CD4-positive, alpha-beta T cell treated with Interferon gamma for 1 hour (primary cell): ENCODE measurements at places on chromosomes 2 and 18.
A peak's percentile ranks its signal among the peaks of the same experiment; 100 is the strongest.

DNA sequence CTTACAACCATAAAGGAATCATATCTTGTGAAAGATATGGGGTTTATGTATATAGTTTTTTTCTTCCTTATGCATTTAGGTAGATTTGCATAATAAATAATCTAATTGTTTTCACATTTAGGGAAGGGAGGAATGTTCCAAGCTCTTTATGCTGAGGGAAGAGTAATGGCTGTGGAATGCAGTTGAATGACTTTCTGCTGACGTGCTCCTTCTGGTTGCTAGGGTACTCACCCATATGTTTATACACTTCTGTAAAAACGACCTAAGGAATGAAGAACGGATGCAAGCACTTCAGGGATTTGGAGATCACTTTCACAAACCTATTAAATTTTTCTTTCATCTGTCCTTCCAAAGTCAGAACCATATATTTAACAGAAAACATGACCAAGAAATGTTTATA is 29.2 kb upstream of the PPP4R1 start:
- no peak for DNase-seq

GRCh38 chr2:136766073-136766404 is 694 bp downstream of the THSD7B start:
- no peak for DNase-seq

DNA sequence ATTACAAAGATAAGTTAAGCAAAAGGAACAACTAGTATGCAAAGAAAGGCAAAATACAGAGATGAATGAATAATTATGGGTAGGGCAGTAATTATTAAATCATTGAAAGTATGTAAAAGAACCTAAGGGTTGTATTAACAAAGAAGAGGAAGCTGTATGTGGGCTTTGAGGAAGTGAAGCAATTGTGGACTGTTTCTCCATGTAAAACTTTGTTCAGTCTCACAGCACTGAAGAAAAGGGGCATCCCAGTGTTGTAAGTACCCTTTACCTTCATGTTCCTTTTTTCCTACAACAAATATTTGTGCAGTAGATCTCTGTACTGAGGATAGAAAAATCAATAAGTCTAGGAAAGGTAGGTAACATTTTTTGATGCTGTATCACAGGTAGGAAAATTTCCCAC is 388.7 kb upstream of the NRP2 start:
- DNase-seq, result no peak

- DNase-seq, result no peak
Observed at GRCh38 chr18:14769381-14769780, 21.4 kb downstream of the ANKRD30B start.

- DNase-seq, result peak; percentile 7
Observed at GRCh38 chr18:3664563-3665178, 214.7 kb downstream of the TGIF1 start.

DNA sequence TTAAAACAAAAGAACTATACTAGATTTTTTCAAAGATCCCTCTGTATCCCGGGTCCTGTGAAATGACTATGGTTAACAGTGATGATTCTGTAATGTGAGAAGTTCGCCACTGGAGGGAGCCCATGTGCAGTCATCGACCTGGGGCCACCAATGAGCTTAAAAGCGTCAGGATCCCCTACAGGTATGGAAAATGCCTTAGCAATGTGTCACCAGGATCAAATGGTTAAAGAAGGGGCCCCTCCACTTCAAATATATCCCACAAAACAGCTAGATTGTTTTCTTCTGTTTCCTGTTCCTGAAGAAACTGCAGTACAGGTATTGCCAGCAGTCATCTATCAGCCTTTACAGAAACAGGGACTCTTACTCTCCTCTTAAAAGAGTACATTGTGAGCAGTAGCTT is 15.3 kb downstream of the CHRNA1 start:
- DNase-seq, result peak; percentile 56

DNA sequence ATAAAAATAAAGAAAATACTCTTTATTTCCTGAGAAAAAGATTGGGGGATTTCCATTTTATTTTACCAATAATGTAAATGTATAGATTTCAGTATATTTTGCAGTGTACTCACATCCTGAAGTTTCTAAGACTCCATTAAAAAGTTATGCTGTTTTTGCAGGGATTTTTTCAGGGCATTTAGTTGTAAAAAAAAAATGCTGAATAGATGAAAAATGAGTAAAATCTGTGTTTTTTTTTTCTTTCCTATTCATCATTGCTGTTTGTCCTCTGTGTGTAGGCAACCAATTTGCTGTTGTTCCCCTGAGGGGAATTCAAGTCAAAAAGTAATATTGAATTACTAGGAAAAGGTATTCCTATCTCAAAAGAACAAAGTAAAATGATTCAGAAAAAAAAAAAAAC is 66.3 kb downstream of the MEIS1 start:
- DNase-seq, result no peak

DNA sequence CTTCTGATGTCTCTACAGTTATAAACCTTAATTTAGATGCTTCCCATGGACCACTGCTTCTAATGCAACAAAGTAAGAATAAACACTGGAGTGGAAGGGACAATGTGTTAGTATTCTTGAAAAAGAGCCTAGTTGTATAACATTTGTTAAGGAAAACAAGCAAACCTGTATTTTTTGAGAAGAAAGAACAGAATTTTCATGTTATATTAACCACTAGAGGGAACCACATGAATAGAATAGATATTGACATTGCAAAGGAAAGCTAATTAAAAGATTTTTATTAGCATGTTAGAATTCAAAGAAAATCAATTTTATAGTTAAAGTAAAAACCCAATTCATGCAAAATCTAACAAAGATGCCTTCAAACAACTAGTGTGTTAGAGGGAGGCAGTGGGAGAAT is 151.2 kb upstream of the BARD1 start:
- DNase-seq, result no peak

DNA sequence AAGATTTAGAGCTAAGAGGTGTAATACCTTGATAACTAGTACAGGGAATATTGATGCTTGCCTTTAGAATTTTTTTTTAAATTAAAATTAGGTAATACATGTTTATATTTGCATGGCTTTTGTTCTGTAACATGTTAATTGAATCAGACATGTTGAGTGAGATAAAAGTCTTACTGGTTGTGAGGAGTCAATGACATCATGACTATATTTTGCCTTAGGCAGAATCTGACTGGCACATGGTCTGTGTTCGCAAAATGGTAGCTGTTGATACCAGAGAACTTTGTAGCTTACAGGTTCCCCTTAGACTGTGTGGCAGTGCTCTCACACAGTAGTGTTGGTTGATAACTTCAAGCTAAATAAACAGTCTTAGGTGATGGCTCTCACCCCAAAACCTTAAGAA is 199.7 kb downstream of the PTPRM start:
- DNase-seq, result no peak

DNA sequence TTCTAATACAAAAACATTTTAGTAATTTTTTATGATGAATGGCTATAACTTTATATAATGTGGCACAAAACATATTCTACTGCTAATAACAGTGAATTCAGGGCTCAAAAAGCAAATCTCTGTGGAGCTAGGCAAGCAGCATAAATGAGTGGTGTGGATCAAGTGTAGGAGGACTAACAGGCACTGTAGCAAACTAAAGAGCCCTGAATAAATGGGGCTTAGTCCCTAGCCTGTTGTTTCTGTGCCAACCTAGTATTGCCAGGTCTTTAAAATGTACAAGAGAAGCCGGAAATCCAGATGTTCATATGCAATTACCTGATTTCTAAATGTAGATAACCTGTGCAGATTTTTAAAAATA is 18.5 kb downstream of the REL start:
- no peak for DNase-seq

DNA sequence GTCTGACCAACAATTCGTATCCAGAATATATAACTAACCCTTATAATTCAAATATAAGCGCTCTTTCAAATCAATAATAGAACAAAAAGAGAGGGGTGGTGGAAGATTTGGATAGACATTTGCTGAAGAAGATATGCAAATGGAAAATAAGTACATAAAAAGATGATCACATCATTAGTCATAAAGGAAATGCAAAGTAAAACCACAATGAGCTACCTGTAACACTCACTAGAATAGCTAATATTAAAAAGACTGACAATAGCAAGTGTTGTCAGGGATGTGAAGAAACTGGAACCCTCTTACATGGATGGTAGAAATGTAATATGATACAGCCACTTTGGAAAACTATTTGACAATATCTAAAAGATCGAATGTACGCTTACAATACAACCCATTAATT is 84.9 kb upstream of the MRPS9 start:
- DNase-seq, result no peak

DNA sequence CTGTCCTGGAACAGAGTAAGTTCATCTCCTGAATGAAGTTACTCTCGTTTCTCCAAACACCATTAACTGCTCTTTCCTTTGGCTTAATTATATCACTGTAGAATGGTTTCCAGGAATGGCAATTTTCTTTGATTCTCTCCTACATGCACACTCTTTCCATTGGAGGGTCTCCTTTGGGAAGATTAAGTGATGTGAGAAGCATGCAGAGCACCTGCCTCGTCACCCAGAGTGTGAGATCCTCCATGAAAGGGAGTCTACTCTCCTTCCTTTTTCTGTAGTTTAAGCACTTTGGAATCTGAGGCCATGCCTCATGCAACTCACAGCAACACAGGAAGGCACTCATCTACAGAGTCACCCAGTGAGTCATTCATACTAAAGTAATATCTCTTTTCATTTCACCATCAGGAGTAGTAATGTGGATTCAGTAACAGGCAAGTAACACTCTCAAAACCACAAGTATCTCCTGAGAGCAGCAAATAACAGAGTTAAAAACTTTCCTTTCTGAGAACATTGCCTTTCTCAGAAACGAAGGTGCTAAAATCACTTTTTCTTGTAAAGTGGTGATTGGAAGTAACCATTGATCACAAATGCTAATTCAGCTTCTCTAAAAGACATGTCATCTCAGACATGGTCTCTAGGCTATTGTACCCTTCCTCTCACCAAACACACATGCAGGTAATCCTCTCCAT is 52.8 kb upstream of the IL1RL1 start:
- DNase-seq, result no peak

GRCh38 chr18:7618891-7619442 is 51.9 kb downstream of the PTPRM start:
- DNase-seq, result no peak

DNA sequence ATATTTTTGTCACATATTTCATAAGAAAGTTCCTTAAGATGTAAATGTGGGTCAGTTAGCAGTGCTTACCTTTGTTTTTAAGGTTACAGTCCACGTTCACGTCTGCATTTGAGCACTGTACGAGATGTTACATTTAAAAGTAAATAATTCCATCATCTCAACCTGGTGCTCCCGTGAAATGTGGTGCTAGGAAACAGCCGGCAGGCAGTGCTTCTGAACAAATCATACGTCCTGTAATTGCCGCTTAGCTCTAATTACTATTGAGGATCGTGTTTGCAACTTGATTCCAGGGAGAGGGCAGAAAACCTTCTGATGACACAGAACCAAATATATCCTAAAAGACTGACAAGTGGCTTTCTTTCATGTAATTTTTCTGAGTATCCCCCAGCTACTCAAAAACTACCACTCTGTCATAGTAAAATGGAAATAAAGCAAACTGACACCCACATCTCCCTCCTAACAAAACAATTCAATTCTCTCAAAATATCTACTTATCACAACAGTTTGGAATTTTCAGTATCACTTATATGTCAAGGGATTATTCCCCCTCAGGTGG is 297.8 kb upstream of the SESTD1 start:
- DNase-seq, result no peak

- no peak for DNase-seq
Observed at GRCh38 chr2:7586898-7587297, 669.7 kb downstream of the RNF144A start.

GRCh38 chr2:39409697-39410389 is 27.2 kb downstream of the MAP4K3 start:
- no peak for DNase-seq

DNA sequence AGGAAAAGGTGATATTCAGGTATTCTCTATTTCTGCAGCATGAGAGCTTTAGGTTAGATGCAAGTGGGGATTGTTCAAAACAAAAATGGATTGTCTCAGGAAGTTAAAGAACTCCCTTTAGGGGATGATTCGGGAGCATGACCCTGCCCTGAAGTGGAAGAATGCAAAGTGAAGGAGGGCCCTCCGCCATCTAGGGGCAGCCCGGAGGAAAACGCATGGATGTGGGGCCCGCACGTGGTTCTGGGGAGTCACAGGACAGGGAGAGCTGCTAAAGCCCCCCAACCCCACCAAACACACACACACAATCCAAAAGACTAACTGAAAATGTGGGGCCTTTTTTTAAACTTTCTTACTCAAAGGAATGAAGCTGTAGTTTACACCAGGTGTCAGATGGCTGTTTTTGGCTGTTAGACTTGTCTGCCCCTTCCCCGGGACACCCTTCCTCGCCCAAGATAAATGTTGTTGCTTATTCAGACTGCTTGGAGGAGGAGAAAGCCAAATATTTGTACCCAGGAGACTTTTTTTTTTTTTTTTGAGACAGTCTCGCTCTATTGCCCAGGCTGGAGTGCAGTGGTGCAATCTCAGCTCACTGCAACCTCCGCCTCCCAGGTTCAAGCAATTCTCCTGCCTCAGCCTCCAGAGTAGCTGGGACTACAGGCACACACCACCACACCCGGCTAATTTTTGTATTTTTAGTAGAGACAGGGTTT is 78.8 kb downstream of the HNRNPLL start:
- no peak for DNase-seq

DNA sequence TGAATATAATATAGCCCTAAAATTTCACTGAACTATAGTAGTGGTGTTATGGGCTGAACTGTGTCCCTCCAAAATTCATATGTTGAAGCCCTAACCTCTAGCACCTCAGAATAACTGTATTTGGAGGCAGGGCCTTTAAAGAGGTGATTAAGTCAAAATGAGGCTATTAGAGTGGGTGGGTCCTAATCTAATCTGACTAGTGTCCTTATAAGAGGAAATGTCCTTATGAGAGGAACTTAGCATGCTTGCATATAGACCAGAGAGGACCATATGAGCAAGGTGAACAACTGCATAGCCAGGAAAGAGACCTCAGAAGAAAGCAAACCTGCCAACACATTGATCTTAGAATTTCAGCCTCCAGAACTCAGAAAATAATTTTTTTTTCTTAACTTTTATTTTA is 238.4 kb downstream of the ZEB2 start:
- no peak for DNase-seq

- no peak for DNase-seq
Observed at GRCh38 chr2:134662751-134663150, 56.0 kb downstream of the TMEM163 start.

DNA sequence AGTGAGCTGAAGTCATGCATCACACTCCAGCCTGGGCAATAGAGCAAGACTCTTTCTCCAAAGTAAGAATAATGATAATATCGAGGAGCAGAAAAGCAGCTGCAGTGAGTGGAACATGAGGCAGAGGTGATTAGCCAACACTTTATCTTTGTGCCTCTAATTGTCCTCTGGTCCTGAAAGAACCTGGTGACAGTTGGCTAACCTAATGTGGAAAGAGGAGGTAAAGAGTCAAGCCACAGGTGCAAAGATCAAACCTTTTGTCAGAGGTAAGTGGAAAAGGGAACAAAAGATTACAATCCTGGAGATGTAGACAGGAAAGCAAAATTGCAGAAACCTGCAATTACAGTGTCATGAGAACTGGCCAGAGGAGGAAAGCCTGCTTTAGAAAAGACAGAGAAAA is 53.5 kb upstream of the LCLAT1 start:
- no peak for DNase-seq

DNA sequence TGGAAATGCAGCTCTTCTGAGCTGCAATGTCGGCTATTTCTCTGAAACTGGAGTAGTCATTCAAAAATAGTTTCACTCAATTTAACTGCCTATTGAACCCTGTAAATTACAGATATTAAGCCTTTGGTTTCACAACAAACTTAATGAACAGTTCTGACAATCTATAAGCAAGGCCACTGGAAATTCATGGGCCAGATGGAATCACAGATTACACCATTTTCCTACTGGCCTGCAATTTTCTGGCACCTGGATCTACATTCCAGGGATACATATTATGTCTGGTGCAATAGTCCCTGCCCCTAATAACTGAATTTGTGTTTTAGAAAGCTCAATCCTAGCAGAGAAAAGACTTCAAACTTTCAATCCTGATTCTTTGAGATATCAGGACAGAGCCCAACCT is 551.7 kb downstream of the RNF144A start:
- DNase-seq, result no peak
